ENCODE measurements at places on chromosomes 6 and 20.

- DNase-seq: no peak
These were observed 209.9 kb downstream of the PTPRK start for GRCh38 chr6:128310451-128310850.

- no peak for DNase-seq
These were observed 12.8 kb downstream of the ADNP start for GRCh38 chr20:50918403-50918802.

DNA sequence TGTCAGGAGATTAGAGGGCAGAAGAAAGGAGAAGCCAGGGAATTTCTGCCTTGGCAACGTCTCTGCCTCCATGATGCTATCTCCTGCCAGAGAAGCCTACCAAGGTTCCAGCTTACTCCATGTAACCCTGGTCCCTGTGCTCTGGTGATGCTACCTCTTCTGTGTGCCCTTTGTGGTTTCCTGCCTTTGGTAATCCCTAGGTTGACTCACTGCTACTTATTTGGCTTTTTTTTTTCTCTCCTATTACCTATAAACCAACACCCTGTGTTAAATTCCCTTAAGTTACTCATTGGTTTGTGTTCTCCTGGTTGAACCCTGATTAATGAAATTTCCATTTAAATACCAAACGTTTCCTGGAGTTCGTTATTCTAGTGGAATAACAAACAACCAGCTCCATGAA is 527.8 kb upstream of the FLRT3 start:
- DNase-seq: no peak

- no peak for DNase-seq
These were observed 6.0 kb downstream of the RPP40 start for GRCh38 chr6:4997862-4998261.

DNA sequence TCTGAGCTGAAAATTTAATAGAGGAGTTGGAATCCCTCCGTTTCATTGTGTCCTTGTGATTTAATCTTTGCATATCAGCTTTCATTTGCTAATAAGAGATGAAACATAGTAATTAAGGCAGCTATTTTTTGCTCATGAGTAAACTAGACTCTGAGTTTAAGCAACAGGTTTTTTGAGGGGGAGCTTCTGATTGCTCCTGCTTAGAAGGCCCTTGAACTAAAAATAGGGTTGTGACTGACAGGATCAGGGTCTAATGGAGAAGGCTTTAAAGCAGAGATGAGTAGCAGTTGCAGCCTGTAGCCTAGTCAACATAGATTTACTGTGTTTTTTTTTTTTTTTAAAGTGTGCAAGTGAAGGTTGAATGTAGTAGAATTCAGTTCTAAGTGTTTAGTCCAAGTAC is 17.4 kb downstream of the HSF2 start:
- no peak for DNase-seq

DNA sequence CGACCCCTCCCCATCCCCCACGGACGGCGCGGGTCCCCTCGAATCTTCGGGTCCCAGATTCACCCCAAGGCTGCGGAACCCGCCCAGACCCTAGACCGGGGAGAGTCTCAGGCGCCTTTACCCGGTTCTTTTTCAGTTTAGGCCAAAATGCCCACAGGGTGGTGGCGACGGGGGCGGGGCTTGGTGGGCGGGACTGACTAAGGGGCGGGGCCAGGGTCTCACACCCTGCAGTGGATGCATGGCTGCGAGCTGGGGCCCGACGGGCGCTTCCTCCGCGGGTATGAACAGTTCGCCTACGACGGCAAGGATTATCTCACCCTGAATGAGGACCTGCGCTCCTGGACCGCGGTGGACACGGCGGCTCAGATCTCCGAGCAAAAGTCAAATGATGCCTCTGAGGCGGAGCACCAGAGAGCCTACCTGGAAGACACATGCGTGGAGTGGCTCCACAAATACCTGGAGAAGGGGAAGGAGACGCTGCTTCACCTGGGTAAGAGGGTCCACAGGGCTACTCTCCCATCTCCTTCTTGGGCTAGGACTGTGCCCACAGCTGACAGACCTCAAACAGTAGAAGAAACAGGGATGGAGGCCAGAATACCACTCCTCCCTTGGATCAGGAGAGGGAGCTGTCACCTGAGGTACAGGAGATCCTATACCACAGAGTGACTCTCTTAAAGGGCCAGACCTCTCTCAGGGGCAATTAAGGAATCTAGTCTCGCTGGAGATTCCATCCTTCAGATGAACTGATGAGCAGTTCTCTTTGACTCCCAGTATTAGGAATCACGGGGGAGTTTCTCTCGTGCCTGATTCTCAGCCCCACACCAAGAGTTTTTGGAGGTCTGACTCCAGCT is 942 bp downstream of the HLA-E start:
- DNase-seq: peak; percentile 83

GRCh38 chr6:24898676-24899075 is 37.1 kb downstream of the RIPOR2 start:
- DNase-seq: no peak

DNA sequence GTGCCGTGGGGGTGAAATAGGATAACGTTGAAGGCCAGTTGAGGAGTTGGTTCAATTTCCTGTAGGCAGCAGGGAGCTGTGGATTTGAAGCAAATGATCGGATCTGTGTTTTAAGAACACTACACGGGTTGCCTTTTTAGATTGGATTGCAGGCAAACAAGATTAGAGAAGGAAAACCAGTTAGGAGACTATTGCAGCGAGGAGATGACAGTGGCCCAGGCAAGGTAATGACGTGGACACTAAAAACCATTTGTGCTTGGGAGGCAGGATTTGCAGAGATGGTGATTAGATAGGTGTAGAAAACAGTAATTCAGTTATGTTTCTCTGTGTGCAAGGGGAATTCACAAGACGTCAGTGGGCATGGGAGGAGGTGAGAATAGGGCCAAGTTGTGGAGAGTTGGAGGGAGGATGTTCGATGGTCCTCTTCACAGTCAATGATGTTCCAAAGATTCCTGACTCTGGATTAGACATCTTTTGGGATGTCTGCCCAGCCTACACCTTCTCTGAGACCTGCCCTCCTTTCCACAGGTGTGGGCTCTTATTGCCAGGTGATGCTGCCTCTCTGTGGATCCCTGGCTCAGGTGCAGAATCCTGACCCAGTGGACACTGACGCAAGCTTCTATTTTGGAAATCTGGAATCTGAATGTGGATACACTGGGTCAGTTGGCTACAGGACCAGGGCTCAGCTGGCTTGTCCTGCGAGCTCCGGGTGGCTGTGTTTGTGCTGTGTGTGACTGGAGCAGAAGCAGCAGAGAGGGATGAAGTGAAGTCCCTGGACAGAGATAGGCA is 54.2 kb downstream of the TFAP2C start:
- DNase-seq: no peak

GRCh38 chr20:61980647-61981583 is 84.8 kb downstream of the TAF4 start:
- peak; percentile 40 for DNase-seq

DNA sequence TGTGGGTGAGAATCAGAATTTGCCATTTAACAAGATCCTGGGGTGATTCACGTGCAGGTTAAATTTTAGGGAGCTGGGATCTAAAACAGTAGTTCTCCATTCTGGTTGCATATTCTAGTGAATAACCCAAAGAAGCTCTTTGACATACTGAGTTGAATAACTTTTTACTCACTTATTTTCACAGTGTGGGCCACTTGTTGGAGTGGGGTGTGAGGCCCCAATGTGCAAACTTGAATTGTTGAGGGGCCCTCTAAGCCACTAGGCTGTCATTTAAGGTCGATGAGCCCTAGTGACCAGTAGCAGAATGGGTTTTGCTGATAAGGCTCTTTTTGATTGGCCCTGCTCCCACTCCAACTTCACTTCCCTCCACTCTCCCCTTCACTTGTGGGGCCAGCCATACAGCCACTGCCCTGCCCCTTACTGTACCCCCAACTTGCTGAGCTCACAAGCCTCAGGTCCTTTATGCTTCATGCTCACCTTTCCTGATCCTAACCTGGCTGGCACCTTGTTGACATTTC is 33.6 kb upstream of the RIPOR2 start:
- no peak for DNase-seq
